ENCODE measurements at places on chromosomes 13 and 19.

GRCh38 chr19:11530432-11530831 lies 1.5 kb upstream of the ECSIT start:
- peak; percentile 95 for DNase-seq

DNA sequence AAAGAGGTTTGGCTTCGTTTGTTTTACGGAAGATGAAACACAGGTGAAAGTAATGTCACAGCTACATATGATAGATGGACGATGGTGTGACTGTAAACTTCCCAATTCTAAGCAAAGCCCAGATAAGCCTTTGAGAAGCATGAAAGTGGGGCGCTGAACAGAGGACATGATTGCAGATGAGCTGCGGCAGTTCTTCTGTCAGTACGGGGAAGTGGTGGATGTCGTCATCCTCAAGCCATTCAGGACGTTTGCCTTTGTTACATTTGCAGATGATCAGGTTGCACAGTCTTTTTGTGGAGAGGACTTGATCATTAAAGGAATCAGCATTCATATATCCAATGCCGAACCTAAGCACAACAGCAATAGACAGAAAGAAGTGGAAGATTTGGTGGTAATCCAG lies 111.5 kb upstream of the DIAPH3 start:
- no peak for DNase-seq

DNA sequence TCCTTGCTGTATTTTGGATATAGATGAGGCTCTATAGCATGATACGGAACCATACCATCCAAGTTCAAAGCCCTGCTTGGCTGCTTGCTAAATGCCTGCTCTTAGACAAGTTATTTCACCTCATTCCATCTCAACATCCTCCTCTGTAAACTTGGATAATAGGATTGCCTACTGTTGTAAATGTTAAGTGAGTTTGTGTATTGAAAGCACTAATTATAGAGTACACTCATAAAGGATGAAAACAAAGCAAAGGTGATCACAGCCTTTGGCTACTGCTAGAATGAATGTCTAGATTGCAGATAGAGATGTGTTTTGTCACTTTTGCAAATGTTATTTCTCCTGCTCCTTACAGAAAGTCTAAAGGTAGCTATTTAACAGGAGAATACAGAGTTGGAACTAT lies 34.3 kb upstream of the STARD13 start:
- no peak for DNase-seq

DNA sequence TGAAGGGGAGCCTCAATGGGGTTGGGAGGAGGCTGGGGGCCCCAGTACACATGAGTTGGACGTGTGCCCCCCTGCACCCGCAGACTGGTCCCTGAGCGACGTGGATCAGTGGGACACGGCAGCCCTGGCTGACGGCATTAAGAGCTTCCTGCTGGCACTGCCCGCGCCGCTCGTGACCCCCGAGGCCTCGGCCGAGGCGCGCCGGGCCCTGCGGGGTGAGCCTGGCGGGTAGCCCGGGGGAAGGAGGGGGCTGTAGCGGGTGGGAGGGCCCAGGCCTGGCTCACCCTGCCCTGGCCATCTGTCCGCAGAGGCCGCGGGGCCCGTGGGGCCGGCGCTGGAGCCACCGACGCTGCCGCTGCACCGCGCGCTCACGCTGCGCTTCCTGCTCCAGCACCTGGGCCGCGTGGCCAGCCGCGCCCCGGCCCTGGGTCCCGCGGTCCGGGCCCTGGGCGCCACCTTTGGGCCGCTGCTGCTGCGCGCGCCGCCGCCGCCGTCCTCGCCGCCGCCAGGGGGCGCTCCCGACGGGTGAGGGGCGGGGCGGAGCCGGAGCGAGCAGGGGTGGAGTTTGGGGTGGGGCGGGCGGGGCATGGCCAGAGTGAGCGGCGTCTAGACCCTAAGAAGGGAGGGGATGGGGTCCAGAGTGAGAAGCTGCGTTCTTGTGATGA lies 8.1 kb downstream of the PIK3R2 start:
- no peak for DNase-seq

DNA sequence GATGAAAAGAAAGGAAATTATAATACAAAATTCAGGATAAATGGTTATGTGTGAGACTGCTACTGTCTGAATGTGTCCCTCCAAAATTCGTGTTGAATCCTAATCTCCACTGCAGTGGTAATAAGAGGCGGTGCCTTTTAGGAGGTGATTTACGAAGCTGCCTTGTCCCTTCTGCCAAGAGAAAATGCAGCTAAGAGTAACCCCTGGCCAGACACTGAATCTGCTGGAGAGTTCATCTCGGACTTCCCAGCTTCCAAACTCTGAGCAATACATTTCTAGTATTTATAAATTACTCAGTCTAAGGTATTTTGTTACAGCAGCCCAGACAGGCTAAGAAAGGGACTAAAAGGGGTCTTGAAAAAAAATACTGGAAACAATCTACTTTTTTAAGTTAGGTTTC lies 152.6 kb downstream of the KLF12 start:
- DNase-seq, result no peak

DNA sequence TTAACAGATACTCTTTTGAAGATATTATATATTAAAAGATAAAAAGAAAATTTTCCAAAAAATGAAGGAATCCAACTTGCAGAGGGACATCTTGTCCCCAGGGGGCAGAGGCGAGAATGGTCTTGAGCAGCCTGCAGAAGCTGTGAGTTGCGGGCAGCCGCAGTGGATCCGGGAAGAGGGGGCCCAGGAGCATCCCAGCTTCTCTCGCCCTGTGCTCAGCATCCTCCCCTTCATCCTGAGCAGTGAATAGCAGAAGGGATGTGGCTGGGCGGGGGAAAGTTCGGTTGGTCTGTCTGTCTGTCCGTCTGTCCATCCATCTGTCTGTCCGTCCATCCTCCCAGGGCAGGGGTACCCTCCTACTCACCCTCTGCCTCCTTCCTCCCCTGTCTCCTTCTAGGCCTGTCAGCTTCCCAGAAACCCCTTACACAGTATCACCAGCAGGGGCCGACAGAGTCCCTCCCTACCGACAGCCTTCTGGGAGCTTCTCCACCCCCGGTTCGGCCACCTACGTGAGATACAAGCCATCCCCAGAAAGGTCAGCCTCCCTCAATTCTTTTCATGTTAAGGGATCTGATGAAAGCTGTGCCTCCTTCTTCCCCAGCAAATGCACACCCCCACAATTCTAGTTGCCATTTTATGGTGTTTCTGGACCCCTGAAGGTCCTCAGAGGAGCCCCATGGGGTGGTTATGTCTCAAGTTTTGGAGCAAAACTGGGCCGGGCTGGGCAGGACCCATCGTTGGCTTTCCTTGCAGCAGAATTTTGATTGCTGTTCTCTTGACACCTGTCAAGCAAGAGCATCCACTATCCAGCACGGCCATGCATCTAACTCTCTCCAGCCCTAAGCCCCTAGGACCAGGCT lies 81.6 kb downstream of the DPF1 start:
- peak; percentile 40 for DNase-seq

DNA sequence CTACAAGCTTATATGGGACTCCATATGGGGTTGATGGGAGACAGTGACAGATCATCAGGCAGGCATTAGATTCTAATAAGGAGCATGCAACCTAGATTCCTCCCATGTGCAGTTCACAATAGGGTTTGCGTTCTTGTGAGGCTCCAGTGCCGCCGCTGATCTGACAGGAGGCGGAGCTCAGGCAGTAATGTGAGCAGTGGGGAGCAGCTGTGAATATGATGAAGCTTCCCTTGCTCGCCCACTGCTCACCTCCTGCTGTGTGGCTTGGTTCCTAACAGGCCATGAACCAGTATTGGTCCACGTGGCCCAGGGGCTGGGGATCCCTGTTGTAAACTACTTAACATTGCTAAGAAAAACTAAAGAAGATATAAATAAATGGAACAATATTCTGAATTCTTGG lies 378.4 kb downstream of the KCNRG start:
- DNase-seq, result no peak

- DNase-seq, result no peak
Observed at GRCh38 chr19:56162258-56162657, 13.6 kb upstream of the GALP start.

DNA sequence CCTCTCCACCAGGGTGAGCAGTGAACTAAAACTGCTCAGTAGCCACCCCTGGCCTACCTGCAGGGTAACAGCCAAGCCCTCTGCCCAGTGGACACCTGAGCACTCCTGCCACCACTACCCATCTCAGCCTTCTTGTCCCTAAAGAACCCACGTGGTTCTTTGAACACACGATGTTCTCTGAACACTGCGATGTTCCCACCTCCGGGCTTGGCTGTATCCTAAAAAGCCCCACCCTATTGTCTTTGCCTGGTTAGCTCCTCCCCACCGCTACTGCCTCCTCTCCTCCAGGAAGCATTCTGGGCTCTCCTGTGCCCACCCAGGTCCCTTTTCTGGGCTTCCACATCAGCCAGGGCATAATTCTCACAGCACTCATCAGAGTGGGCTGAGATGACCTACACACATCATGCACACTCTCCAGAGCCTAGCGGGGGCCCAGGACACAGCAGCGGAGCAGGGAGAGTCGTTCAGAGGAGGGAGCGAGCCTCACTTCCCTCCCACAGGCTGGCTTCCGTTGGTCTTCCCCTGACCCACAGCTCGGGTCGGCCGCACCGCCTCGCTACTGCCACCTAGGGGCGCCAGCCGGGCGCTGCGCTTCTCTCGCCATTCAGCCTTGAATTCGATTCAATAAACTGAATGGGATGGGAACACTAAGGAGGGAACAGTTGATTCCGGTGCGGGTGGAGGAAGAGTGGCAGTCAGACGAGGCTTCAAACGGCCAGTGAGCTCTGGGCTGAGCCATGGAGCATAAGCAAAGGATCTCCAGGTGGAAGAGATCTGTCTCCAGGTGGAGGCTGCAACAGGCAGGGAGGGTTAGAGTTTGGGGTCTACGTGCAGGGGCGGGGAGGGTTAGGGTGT lies 3.2 kb downstream of the ELAVL1 start:
- DNase-seq, result peak; percentile 71

- no peak for DNase-seq
Observed at GRCh38 chr13:72186730-72187422, 319.9 kb upstream of the DACH1 start.

GRCh38 chr19:16226878-16227836 lies 29.4 kb downstream of the AP1M1 start:
- no peak for DNase-seq

GRCh38 chr19:45715139-45715538 lies 15.6 kb downstream of the FBXO46 start:
- no peak for DNase-seq

- DNase-seq, result no peak
Observed at GRCh38 chr19:1112268-1113029, 8.7 kb downstream of the GPX4 start.

DNA sequence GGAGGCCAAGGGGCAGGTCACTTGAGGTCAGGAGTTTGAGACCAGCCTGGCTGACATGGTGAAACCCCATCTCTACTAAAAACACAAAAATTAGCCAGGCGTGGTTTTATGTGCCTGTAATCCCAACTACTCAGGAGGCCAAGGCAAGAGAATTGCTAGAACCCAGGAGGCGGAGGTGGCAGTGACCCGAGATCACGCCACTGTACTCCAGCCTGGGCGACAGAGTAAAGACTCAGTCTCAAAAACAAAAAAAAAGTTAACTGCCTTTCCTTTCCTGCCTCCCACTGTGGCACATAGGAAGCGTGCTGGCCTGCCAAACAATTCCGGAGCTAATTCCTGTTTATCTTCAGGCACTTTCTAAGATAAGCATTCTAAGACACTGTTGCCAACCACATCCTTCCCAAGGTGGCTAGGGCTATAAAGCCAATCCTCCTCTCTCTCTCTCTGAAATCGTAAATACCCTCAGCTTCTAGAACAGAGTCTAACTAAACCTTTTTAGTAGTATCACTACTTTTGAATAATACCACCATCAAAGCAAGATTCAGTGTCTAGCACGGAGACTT lies 21.6 kb downstream of the SLC25A30 start:
- DNase-seq, result no peak

DNA sequence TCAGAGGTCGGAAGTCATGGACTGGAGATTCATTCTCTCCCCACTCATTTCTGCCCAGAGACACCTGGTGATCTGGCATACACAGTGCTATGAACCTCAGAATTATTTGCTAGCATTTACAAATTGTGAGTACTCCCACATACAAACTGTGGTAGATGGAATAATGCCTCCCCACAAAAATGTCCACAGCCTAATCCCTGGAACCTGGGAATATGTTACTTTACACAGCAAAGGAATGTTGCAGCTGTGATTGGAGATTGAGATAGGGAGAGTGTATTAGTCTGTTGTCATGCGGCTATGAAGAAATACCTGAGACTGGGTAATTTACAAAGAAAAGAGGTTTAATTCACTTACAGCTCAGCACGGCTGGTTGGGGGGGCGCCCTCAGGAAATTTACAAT lies 3.1 kb upstream of the UQCRFS1 start:
- no peak for DNase-seq

DNA sequence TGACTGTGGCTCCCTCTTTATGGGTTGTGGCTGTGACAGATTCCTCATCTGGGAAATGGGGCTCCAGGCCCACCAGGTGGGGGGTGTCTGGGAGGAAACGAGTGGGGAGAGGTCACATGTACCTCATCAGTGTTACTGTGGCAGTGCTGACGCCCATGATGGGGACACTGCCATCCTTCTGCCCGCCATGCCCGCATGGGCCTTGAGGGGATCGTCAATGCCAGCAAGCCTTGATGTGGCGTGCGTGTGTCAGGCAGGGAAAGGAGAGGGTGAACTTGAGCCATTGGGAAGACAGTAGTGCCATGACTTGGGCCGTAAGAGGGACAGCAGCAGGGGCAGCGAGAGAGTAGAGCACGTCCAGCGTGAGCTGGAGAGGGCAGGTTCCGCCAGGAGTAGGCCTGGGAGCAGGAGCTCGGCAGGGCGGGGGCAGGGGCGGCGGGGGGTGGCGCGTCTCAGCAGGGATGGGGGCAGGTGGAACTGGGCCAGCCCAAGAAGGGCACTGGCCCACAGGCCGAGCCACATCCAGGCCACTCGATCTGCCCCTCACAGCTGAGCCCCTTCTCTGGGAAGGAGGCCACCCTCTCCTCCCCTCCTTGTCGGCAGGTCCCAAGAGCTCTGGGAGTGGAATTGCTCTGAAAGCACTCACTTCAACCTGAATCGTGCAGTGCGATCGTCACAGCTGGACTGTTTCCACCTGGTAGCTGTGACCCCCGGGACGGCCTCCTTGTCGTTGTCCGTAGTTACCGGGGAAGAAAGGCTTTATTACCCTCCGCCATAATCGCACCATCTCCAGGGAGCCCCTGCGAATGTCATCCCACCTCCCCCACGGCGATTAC lies 9.9 kb downstream of the KLHL26 start:
- no peak for DNase-seq

DNA sequence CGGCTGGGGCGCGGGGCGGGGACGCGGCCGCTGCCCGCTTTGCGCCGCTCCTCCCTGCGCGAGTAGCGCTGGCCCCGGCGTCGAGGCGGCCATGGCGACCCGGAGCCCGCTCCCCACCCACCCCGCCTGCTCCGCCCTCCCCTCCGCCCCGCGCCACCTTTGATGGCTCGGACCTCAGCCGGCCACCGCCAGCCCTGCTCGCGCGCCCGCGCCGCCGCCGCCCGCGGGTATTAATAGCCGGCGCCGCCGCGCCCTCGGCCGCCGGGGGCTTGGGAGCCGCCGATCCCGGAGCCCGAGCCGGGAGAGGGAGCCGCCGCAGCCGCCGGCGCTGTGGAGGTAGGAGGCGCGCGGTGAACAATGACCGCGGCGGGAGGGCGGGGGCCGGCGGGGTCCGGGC lies 261 bp downstream of the FARP1 start:
- no peak for DNase-seq

- no peak for DNase-seq
Observed at GRCh38 chr13:28579322-28579721, 79.6 kb upstream of the POMP start.
